ENCODE measurements at places on chromosomes 5 and 9.

DNA sequence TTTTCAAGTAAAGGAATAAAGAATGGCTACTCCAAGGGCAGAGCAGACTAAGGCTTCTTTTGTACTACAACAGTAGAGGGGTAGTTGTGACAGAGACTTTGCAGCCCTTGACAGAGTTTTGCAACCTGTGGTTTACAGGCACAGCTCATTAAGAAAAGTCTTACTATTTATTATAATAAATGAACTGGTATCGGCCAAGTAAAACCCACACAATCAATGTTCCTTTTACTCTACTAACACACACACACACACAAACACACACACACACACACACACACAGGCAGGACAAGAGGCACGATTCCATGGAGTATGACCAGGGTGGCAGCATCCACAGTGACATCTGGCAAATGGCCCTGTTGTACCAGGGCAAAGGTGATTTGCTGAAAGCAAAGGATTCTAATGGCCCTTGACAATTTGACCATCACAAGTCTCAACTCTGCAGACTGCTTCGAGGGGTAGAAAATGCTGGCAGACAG, 59.1 kb upstream of the GOLPH3 start:
- no peak for DNase-seq

GRCh38 chr5:131394128-131394527, 130.3 kb downstream of the CDC42SE2 start:
- no peak for DNase-seq

DNA sequence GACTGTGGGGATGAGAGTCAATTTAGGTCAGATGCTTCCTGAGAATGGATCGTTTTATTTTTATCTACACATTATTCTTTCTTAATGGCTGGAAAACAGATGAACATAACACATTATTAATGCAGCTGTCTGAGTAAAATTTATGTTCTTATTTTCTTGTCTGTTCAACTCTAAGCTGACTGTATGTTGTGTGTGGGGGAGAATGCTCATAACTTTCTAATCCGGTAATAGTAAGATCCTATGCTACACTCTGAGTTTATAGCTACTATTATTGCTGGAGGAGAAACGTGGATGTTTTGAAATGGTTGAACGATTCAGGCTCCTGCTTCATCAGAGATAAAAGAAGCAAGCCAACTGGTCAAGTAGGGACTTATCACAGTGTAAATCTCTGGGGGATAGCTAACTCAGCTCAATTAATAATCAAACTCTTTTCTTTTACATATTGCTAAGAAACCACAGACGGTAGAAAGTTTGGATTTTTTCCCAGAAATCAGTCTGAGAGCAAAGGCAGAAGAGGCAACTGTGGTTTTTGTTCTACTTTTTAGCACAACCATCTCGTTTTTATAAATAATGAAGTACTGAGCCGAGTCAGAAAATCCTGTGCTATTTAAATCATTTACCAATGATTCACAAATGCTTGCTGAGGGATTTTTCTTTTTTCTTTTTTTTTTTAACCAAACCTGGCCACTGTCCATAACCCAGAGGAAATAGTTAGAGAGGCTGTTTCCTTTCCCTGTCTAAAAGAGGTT, 265.0 kb upstream of the FAM174A start:
- DNase-seq, result no peak

- no peak for DNase-seq
Measured at GRCh38 chr9:125683486-125683885, 23.5 kb downstream of the MAPKAP1 start.

Measured in NCI-H1092 (cell line).